ENCODE measurements at places on chromosomes 5 and 9.

DNA sequence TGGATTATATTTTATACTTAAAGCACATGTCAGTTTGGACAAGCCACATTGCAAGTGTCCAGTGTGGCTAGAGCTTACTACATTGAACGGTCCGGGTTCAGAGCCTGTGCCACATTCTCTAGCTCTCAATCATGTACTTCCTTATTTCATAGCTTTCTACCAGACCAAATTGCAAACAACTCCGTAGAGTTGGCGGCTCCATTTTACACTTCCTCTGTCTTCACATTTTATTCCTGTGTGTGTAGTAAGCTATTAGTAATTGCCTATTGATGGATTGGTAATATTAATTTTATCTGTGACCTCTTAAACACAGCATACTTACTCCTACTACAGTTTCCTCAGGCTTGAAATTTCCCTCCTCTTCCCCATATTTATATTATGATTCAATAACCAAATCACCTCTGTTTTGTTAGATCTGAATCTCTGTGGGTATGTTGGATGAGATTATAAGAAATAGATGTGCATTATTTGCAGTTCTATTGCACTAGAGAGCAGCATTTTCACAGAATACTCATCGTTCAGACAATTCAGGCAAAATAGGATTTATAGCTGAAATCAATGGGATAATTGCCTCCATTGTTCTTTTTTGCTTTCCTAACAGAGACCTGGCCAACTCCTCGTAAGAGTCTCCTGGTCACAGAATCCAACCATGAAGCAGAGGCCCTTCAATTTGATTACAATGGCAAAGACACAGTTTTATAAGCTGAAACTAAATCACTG lies 29.0 kb upstream of the C9orf72 start:
- DNase-seq, result no peak

DNA sequence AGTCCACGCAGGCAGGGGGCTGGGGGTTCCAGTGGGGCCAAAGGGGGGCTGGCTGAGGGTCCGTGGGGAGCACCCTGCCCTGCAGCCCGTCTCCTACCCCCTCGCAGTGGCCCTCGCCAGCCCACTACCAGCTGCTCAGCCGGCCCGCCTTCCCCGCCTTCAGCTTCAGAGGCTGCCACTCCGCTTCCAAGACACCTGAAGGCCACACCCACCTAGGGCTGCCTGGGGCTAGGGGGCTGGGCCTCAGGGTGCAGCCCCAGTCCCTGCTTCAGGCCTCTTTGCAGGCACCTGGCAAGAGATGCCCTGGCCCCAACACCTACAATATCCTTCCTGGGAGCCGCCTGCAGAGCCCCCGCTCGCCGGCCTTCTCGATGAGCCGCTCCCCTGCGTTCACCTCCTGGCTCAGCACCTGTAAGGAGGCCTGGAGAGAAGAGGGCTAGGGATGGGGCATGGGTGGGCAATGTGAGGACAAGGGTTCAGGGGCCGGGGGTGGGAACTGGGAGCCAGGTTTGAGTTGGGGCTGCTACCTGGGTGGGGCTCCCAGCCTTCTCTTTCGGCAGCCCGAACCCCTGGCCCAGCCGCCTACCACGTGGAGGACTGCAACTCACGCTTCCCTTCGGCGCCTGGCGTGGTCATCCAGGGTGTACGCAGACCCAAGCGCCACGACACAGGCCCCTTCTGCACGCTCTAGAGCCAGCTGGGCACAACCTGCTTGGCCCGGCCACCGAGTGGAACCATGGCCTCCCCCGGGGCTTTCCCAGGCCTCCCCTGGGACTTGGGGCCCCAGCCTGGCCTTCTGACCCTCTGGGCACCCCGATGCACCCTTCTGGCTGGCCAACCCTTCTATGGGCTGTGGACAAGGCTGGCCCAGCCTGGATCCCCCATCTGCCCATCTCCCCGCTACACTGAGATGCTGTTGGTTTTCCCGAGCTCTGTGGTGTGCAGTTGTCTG lies 1.7 kb downstream of the STPG3 start:
- DNase-seq, result no peak

- DNase-seq, result no peak
Observed at GRCh38 chr5:41754857-41755256, 115.4 kb downstream of the OXCT1 start.

GRCh38 chr9:88533951-88534455 lies 975 bp upstream of the NXNL2 start:
- DNase-seq, result no peak

GRCh38 chr9:19385786-19386501 lies 5.9 kb upstream of the RPS6 start:
- DNase-seq, result no peak

GRCh38 chr5:6201631-6202030 lies 176.7 kb downstream of the MED10 start:
- no peak for DNase-seq

DNA sequence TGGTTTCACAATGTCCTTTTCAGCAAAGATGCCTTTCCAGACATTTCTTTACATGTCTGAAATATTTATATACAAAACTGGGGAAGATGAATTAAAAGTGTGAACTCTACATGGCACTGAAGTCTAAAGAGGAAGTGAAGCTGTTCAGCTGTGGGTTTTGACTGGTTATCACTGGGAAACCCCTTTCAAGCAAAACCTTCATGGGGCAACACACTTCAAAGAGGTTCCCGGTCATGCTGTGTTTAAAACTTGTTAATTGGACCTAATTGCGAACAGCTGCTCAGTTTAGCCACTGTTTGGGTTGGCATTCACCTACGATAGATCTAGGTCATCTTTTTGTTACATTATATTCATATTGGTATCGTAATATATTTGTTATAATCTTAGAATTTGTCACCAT lies 20.0 kb upstream of the GDNF start:
- DNase-seq, result no peak

- no peak for DNase-seq
Observed at GRCh38 chr5:87539839-87540238, 127.1 kb upstream of the CCNH start.

GRCh38 chr9:93119953-93120845 lies 13.9 kb downstream of the NINJ1 start:
- DNase-seq, result peak; percentile 95
